ENCODE measurements at places on chromosomes 12 and 14.

GRCh38 chr14:91873471-91874415, 6.4 kb upstream of the TC2N start:
- peak; percentile 32 for DNase-seq

GRCh38 chr12:121111684-121112083, 21.0 kb upstream of the P2RX7 start:
- no peak for DNase-seq

DNA sequence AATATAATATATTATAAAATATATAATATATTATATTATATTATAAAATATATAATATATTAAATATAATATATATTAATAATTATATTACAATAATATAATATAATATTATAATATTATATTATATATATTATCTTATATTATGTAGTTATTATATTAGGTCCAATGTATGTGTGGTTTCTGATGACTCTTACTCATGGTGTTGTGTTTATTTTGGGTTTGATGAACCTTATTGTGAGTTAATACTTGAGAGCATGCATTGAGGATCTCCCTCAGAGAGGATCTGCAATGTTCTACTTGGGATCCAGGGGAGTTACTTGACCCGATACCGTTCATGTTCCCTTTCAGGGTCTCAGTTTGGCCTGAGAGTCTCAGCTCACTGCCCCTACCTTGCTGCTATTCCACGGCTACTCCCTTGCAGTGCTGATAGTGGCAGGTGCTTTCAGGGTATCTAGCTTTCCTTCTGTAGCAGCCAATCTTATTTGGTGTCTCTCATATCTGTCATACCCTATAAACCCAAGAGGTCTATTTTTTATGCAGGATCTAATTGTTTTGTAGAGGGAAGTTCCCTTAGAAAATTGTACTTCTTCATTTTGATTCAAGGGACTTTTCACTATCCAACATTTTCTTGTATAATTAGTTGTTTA, 89.1 kb upstream of the ZDHHC17 start:
- no peak for DNase-seq

DNA sequence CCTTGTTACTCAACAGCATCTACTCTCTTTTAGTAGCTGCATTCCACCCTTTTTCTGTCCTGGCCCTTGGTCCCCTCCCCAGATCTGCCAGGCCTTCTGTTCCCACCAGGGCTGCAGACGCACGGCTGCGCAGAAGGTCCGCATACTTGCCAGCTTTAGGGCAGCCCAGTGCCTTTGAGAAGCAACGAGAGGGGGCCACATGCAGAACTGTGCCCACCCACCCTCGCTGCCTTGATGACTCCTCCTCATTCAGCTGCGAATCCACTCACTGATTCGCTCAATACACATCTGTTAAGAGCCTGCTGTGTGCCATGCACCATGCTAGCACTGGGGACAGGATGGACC, 39.2 kb downstream of the PRIMA1 start:
- no peak for DNase-seq

GRCh38 chr12:10701131-10701681, 21.9 kb downstream of the YBX3 start:
- DNase-seq: no peak

DNA sequence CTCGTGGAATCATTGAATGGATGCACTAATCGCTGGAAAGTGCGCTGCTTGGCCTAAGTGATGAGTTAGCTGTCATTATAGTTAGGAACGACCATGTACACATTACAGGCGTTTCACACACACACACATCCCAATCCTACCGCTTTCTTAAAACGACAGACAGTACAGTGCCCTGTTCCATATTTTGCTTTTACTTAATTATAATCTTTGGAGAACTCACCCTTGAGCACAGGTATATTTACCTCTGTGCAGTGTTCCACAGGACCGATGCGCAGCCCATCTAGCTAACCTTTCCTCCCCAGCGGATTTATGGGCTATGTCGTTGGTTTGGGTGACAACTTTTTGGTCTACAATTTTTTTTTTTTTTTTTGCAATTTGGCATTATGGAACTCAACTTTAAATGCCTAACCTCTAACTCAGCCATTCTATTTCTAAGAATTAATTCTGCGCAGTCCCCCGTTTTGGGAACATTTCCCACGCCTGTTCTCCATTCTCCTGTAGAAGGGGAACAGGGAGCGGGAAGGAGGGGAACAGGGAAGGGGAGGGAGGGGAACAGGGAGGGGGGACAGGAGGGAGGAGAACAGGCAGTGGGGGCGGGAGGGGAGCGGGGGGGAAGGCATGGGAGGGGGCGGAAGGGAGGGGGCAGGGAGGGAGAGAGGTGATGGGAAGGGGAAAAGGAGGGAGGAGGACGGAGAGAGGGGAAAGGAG, 663 bp upstream of the ULK1 start:
- no peak for DNase-seq

GRCh38 chr12:48999371-49000131, at the start of gene DDN:
TSS of gene DDN (minus strand) at chr12:48999375. CDS start at chr12:48999287, 88 bp downstream.
- no peak for DNase-seq

Data from activated CD8-positive, alpha-beta memory T cell treated with anti-CD3 and anti-CD28 coated beads for 1 hour (primary cell).